Suppressor macrophage (primary cell): ENCODE measurements at places on chromosomes 13 and 19.

DNA sequence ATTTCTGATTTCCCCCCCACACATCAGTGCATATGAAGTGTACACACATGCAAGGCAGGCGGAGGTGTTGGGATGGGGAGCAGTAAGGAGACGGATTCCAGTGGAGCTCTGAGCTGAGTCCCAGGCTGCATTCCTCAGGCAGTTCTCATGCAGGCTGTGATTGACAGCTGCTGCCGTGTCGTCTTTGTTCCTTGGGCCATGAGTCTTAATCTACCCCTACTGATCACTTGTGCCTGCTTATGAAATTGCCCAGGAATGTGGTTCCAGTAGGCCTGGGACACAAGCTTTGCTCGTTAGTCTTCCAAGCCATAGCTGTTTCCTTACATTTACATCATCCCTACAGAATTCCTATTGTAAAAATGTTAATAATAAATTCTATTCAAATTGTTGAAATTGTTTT lies 1241.9 kb downstream of the UQCRFS1 start:
- DNase-seq = no peak

DNA sequence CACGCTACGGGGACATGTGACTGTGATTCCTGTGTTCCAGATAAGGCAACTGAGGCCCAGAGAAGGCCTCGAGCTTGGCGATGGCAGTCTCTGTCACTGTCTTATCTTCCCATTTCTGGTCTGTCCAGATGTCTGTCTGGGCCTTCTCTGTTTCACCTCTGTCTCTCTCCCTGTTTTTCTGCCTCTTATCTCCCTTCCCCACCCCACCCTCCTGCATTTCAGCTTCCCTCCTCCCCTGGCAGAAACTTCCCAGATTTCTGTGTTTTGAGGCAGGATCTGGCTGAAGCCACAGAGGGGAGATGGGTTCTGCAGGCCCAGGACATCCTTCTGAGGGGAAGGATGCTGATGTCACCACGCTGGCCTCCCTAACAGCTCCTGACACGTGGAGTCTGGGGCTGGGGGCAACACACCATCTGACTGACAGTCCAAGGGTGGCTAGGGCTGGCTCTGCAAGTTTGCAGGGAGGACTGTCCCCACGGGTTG lies 14.4 kb downstream of the PAK4 start:
- no peak for DNase-seq

DNA sequence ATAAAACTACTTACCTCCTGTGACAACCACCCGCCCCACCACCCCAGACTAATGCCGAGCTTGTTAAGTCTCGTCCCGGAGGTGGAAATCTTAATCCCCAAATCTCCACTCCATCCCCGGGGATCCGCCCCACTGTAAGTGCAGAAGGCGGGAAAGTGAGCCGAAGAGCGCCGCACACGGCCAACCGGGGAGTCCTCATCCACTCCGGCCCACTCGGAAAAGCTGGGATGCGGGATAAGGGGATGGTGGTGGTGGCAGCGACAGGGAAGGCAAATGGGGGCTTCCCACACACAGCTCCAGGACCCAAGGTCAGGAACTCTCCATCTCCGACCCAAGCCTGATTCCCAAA lies 621 bp downstream of the FBL start:
- peak; percentile 26 for DNase-seq

GRCh38 chr19:18128044-18128443 lies 24.9 kb upstream of the PIK3R2 start:
- DNase-seq = peak; percentile 72

DNA sequence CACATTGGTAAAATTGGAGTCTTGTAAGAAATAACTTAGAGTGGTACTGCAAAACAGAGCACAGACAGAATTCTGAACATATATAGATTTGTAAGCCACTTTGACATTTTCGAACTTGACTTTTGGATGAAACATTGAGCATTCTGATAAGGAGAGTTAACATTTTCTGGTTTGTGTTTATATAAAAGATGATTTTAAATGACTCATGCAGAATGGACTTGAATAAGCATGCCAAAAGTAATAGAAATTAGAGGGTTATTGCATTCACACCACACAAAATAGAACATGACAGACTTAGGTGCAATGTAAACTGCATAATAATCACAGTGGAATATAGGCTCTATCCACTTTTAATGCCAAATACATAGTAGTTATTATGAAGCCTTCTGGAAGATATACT lies 507.0 kb downstream of the DACH1 start:
- DNase-seq = no peak

DNA sequence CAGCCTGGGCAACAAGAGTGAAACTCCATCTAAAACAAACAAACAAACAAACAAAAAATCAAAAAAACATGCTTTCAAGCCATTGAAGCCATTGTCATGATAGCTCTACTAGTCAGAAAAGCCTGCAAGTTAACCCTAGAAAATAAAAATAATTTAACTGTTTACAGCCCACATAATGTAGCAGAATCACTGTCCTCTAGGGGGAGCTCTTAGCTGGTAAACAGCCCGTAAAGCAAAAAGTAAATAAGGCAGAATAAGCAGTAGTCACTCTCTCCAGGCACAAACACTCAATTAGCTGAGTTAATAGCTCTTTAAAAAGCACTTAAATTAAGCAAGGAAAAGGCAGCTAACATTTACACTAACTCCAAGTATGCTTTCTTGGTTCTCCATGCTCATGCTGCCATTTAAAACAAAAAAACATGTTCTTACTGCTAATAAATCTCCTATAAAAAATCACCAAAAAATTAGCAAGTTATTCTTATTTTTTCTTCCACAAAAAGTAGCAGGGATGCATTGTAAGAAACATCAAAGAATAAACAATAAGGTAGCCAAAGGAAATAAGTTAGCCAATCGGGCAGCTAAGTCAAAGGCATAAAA lies 11.3 kb downstream of the LILRB4 start:
- DNase-seq = peak; percentile 51

- DNase-seq = no peak
Measured at GRCh38 chr13:101554420-101555125, 102.1 kb downstream of the ITGBL1 start.

GRCh38 chr13:71316792-71317363 lies 550.1 kb downstream of the DACH1 start:
- no peak for DNase-seq

DNA sequence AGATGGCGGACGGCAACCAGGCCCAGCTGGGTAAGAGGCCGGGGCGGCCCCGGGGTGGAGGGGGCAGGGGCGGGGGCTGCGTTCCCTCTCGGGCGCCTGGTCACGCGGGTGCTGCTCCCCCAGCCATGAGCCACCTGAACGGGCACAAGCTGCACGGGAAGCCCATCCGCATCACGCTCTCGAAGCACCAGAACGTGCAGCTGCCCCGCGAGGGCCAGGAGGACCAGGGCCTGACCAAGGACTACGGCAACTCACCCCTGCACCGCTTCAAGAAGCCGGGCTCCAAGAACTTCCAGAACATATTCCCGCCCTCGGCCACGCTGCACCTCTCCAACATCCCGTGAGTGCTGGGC lies 11.1 kb downstream of the PTBP1 start:
- DNase-seq = no peak

DNA sequence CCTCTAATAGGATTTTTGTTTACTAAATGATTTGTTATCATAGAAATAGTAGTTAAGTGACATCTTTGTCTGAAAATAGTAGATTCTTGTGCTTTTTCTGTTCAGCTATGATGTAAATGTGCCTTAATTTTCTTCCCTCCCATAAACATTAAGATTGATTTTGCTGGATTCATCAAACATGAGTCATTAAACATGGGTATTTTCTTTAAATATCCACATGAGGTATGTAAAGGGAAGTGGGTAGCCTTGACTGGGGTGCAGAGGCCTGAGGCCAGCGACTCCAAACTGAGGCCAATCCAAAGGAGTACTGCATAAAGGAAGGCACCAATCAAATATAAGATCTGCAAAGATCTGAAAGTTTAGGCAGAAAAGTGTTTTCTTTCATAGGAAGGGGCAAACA lies 3.7 kb downstream of the ZNF136 start:
- peak; percentile 37 for DNase-seq

- no peak for DNase-seq
Measured at GRCh38 chr13:47146136-47146535, 249.3 kb upstream of the HTR2A start.

DNA sequence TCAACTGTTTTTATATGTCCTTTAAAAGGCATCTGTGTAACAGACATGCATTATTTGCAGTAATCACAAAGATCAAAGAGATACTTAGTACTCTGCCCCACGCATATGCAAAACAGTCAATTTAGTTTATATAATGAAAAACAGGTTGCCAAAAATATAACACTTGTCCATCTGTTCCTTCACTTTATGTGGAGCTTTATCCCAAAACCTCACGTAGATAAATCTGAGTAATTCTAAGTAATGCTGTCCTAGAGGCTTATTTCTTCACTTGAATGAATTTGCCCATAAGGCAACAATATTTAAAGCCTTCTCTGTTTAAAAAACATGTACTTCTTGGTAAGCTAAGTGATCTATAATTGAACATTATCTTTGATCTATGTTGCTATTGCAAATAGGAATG lies 20.3 kb upstream of the SLITRK6 start:
- no peak for DNase-seq
